ENCODE measurements at places on chromosomes 1 and 21.

- peak; percentile 17 for ATAC-seq
Measured at GRCh38 chr1:16101623-16102022, 28.2 kb upstream of the FAM131C start.

GRCh38 chr1:190551638-190552037 is 74.0 kb upstream of the BRINP3 start:
- ATAC-seq = no peak

DNA sequence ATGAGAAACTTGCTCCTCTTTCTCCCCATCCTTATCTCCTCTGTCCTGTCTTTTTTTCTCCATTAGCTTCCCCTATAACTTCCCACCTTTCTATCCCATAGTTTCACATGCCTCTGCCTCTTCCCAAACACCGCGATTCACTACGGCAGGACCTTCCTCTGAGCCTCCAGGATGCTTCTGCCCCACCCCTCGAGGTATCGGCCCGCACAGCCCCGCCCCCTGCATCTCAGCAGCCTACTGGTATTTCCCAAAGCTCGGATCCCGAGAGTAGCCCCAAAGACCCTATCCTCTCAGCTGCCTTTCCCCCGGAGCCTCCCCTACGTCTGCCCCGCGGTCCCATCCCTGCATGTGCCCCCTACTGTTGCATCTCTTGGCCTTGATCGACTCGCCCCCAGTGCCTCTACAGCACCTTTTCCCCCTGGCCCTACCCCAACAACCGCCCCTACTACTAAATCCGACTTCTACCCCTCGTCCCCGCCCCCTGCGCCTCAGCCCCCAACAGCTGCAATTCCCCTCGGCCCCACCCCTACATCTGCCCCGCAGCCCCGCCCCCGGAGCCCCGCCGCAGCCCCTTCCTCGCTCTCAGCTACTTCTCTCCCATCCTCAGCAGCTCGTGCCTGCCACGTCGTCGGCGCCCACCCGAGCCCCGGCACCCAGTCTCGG is 512 bp downstream of the PIAS3 start:
- ATAC-seq = peak; percentile 47

- ATAC-seq = no peak
Measured at GRCh38 chr1:100700586-100700985, 19.0 kb upstream of the VCAM1 start.

DNA sequence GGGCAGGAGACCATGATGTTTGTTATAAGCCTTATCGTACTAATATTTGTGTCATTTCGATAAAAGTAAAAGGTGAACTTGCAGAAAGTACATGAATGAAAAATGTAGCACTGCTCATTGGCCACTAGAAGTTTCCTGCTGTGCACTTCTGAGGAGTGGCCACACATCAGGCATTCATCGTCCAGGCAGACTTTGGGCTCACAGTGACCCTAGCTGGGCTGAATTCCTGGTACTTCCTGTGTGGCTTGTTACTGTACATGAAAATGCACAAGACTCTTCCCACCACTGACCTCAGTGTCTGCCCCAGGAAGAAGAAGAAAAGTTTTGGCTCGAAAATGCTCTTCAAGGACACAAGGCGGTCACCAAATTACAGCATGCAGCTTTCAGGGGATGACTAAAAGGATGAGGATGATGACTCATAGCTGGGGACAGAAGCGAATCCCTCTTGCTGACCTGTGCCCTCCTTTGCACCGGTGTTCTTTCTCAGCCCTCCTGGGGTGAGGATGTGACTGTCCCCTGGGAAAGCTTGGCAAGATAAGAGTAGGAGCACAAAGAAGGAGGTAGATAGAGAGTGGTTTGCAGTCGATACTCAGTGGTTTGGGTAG is 252.4 kb upstream of the KAZN start:
- ATAC-seq = peak; percentile 29

GRCh38 chr1:111205714-111206050 is 5.2 kb upstream of the DENND2D start:
- no peak for ATAC-seq

All from esophagus mucosa (tissue), 1 donor.